Neural progenitor cell (in vitro differentiated cells): ENCODE measurements at places on chromosomes 16 and 17. TPM values are rescaled to one million over a fixed set of nuclear protein-coding genes. Genes with fewer than 3 reads are reported as not detected.

Gene CES4A
- total RNA-seq, result 0.22 and 1.8 TPM in 2 replicates

Gene TP53TG3D
- total RNA-seq, result not detected in 2 replicates

DNA sequence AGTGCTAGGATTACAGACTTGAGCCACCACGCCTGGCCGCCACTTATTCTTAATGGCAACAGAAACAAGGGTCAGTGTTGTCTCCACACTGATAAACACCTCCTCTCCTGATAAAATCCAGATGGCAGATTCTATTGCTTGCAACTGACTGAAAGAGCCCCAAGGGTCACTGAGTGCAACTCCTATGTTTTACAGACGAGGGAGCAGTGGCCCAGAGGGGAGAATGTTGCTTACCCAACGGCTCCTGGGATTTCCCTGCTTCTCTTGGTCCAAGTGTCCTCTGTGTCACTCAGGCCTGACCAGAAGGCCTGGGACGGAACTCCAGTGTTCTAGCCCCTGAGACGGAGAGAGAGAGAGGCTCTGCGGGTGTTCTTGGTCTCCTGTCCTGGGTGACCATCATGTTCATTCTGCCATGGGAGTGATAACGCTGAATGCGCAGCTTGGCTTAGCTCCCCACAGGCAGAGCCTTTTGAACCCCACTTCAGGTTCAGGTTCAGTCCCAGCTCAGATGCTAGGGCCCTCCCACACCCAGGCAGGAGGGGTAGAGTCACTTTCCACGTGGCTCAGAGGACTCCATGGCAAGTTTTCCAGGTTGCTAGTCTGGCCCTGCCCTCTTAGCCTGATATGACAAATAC lies 77.3 kb upstream of the NLRP1 start:
- DNase-seq, result peak; percentile 27

Gene MGAT5B
- 1.8 and 6.0 TPM in 2 replicates for total RNA-seq

- DNase-seq, result no peak
Measured at GRCh38 chr16:7378024-7378695, 45.5 kb downstream of the RBFOX1 start.

Gene TP53TG3C
- not detected in 2 replicates for total RNA-seq

- peak; percentile 13 for DNase-seq
Measured at GRCh38 chr17:16214190-16215001, 938 bp downstream of the NCOR1 start.

Gene KRT14
- not detected in 2 replicates for total RNA-seq
